ENCODE measurements at places on chromosomes 3 and 15. TPM values are rescaled to one million over a fixed set of nuclear protein-coding genes. Genes with fewer than 3 reads are reported as not detected.

PLAAT1 gene
- total RNA-seq, result not detected

CCDC33 gene
- not detected for total RNA-seq

KNSTRN gene
- 54.3 TPM for total RNA-seq

DPPA2 gene
- total RNA-seq, result not detected

SLC9C1 gene
- total RNA-seq, result not detected

IDH3A gene
- total RNA-seq, result 73.5 TPM

TMEM44 gene
- total RNA-seq, result 6.2 TPM

LTK gene
- total RNA-seq, result 5.2 TPM
